ENCODE measurements at places on chromosomes 3 and 15.

GRCh38 chr15:56948000-56948763 lies 29.7 kb downstream of the TCF12 start:
- DNase-seq, result no peak

GRCh38 chr15:55774113-55774970 lies 31.4 kb upstream of the PRTG start:
- peak; percentile 55 for DNase-seq

- no peak for DNase-seq
Measured at GRCh38 chr15:99480016-99480810, 85.6 kb upstream of the MEF2A start.

DNA sequence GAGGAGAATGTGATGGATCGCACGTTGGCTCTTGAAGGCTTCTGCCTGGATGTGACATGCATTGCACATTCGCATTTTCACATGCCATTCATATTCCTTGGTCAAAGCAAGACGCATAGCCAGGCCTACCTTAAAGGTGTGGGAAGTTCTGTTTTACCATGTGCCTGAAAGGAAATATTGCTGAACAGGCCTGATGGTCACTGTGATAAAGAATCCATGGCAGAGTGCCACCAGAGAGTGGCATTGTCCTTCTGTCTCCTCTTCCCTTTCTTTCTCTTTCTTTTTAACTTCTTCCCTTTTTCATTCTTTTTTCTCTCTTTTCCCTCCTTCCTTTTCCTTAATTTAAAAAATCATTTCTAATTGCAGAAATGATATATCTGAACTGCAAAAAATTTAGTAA lies 15.9 kb upstream of the MITF start:
- DNase-seq, result no peak

- no peak for DNase-seq
Measured at GRCh38 chr3:159911664-159912037, 77.0 kb upstream of the IL12A start.

GRCh38 chr3:23981955-23982354 lies 36.9 kb downstream of the NR1D2 start:
- DNase-seq, result peak; percentile 10

- no peak for DNase-seq
Measured at GRCh38 chr3:134605556-134605955, 45.3 kb downstream of the KY start.

DNA sequence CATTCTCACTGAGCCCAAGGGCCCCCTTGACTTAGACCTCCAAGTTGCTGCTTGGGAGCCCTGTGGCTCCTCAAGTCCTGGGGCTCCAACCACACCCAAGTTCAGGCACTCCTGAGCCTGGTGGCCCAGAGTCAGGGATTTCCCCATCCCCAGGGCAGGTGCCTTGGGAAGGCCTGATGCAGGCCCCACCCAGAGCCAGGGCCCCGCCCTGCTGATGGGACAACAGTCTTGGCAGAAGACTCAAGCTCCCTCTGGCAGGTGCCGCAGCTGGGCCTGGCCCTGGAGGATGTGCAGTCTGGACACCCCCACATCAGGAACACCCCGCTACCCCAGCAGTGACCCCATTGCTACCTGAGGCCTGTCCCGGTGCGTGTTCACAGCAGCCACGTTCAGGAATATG lies 17.7 kb upstream of the SHISA5 start:
- DNase-seq, result no peak

- no peak for DNase-seq
Measured at GRCh38 chr3:140359233-140359995, 318.4 kb upstream of the TRIM42 start.

DNA sequence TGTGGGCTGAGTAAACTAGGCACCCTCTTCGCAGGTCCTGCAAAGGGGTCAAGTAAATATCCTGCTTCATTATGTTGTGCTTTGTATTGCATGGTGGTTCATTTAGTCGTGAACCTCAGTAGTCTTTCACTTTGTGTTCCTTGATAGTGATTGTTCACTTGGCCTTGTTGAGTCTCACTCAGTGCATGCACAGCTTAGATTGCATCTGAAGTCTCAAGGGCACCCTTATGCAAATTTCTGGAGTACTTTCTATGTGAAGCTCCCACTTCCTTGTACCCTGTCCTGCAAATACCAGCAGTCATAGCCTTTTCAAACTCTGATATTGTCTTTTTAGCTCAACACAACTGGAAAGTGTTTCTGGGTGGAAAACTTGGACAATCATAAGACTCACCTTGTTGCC lies 519.2 kb downstream of the NAALADL2 start:
- DNase-seq, result no peak

DNA sequence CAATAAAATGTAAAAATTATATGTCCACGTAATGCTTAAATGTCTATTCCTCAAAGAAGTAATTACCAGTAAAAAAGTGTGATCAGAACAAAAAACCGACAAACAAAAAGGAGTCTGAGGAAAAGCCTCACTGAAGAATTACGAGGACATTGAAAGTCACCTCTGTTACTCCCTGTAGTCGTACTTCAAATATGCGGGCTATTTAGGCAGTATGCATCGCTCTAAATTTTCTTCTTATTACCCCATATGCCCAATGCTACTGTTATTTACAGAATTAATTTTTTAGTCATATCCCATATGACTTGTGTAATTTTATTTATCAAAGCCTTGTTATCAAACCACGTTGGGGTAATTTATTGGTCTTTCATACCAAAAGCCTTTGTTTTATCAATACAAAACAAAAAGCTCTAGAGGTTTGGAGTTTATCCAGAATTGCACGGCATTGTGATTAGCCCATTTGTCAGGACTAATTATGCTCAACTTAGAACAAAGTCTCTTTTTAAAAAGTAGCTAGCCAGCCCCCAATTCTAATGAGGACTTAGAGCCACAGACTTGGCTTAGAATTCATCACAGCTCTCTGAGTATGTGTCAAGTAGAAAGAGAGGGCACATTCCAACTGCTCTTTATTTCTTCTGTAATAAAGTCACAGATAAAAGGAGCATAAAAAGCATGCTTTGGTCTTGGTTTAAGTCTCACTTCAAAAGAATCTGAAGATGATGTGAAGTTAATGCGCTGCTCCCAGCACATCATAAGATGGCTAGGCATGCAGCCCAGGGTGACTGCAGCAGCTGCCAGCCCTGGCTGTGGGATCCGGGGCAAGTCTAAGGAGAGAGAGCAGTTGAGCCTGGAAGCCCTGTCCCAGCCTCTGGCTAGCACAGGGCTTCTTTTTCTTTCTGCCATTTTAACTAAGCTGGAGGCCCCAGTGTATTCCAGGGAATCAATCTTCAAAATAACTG lies 521.0 kb downstream of the GABRG3 start:
- DNase-seq, result no peak

- peak; percentile 96 for DNase-seq
Measured at GRCh38 chr3:172129850-172130716, 90.7 kb downstream of the FNDC3B start.

DNA sequence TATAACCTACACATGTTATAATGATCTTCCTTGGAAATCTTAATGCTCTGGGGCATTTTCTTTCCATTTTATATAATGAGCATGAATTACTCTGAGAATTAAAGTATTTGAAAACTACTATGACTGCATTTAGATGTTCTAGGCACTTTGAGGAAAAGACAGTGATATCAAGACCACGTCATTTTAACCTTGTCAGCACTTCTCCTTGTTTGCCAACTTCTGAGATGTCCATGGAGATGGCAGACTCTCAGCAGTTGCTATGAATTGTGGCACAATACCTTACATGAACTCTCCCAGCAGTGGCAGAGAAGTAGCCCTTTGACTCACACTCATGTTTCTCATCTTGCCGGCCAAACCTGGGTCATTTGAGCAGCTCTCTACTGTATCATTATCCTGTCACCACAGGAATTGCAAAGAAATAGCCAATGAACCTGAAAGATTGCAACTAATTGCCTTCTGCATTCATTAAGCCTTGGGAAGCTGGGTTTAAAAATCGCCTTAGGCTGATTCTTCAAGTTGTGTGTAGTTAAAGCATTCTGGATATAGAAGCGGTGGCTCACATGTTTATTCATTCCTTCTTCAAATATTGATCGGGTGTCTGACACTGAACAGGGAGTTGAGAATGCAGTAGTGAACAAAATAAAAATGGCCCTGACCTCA lies 272.2 kb upstream of the CFAP20DC start:
- no peak for DNase-seq

- no peak for DNase-seq
Measured at GRCh38 chr3:153910387-153910786, 210.8 kb upstream of the ARHGEF26 start.

GRCh38 chr3:56896357-56896756 lies 94.6 kb upstream of the ARHGEF3 start:
- DNase-seq, result no peak

GRCh38 chr15:64156652-64157331 lies 5.3 kb downstream of the SNX22 start:
- DNase-seq, result no peak

GRCh38 chr3:65583188-65583587 lies 455.5 kb downstream of the MAGI1 start:
- DNase-seq, result no peak

- no peak for DNase-seq
Measured at GRCh38 chr3:31349001-31349748, 183.6 kb upstream of the STT3B start.

- DNase-seq, result no peak
Measured at GRCh38 chr3:150049317-150049716, 78.6 kb upstream of the PFN2 start.

DNA sequence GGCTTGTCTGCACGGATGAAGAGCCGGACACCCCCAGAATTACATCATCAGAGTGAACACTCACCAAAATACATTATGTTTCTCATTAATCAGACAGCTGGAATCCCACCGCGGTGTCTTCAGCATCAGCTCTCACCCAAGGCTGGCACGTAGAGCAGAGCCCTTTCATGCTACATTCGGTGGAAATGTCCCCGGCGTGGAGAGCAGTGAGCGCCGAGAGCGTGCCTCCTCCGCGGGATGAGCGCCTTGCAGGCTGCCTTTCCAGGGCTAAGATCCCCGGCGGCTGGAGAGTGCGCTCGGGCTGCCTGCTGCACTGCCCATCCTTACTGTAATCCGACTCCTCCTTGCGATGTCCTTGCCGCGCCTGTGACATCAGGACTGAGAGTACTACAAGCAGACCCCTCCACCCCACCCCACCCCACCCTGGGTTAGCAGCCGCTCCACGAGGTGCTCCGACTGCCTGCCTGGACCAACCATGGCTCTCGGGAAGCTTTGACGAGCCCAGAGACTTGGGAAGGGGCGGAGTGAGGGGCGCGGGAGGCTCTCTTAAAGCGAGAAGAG lies at the start of gene ZNF385D:
ZNF385D (minus strand) TSS at position 380 of the 561 bp plus-strand sequence; CDS start at position 86, 294 bp downstream.
- no peak for DNase-seq

DNA sequence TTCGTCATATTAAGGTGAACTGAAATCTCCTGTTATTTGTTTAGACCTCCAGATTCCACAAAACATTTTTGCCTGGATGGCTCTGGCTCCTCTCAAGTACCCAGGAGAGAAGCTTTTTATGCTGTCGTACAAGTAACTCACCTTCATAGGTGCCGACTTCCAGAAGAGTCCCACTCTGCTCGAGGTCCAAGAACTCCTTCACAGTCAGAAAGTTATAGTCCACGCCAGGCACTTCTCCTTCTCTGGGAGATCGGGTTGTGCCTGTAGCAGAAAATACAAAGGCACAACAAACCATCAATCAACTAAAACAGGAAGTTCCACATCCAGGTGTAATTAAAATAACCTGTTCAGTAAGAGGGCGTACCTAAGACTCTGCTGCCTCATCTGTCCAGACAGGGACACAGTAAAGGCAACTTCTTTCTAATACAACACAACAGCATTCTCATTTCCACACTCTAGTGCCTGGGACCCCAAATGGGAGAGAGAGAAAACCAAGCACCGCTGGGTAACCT lies 545.3 kb downstream of the MAGI1 start:
- DNase-seq, result no peak

DNA sequence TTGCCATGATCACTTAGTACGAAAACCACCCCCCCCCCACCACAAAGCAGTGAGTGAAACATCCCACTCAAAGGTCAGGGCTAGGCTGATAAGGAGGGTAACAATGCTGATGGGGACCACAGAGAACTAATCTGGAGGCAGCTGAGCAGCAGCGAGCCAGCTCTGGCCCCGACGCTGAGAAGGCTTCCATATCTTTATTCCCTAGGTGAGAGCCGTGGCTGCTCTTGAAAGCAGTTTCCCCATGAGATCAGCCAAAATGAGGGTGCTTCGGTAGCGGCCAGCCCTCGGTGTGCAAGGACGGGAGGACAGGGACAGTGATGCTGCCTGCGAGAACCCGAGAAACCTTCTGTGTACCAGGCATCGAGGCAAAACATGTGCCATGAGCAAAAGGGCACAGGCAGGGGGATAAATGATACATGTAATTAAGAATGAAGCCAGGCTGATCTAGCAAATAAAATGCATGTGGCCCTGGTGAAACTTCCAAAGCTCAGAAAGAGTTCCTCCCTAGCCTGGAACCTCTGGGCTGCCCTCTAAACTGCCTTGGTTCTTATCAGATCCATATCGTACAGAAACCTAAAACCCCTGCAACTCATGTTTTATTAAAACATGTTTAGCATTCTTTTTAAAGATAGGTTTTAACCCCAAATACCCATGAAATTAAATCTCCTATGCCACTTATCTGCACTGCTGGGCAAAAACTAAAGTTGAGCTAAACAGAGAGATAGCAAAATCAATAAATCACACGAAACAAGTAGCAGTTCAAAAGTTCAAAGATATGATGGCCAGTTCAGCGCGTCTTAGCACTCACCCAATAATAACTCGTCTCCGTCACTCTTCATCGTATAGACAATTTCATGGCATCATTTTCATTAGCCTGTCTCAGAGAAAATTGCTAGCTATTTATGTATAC lies 337.3 kb downstream of the FOXP1 start:
- peak; percentile 7 for DNase-seq

DNA sequence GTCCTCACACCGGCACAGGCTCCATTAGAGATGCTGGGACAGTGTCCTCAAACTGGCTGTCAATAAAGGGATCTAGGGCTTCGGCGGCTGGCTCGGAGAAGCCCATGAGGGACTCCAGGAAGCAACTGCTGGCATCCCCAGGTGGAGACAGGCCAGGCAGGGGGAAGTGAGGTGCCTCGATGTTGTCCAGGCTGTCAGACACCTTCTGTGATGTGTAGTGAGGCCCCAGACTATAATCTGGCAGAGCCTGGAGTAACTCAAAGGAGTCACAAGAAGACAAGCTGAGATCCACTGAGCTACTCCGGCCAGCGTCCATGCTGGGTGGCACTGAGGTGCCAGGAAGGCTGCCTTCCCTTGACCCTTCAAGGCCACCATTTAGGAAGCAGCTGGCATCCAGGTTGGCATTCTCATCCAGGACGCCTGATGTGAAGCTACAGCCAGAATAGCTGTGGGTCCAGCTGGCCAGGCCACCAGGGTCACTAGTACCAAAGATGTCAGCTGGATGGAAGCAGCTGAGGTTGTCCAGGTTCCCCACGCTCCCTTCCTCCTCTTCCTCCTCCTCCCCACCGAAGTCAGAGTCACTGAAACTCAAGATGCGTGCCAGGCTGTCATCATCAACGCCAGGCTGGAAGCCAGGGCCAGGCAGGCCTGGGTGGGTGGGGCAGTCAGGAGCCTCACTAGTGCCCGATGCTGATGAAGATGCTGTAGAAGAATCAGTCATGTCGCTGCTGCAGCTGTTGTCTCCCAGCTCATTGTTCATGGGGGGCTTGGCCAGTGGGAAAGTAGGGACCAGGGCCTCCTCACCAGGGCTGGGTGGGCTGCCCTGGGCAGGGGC lies 10.1 kb downstream of the CSRNP1 start:
- DNase-seq, result no peak

- DNase-seq, result peak; percentile 79
Measured at GRCh38 chr15:38252481-38253350, at the start of gene SPRED1. SPRED1 (plus strand) TSS chr15:38252836; CDS start chr15:38253186, 350 bp downstream.

DNA sequence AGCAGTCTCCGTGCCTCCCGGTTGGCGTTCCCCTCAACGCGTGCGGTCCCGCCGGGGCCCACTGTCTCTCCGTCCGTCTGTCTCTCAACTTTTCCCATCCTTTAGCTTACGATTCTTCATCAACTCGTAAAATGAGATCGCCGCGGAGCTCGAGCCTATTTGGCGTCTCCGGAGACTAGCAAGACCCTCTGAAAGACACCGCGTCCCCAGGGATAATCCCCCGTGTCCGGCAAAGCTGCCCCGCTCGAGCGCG lies 3.4 kb downstream of the GATA2 start:
- no peak for DNase-seq
